ENCODE measurements at places on chromosomes 1 and 21. TPM values are rescaled to one million over a fixed set of nuclear protein-coding genes. Genes with fewer than 3 reads are reported as not detected.

The TDRD5 gene
- not detected for total RNA-seq

The CYP4A22 gene
- total RNA-seq: not detected

The PRAMEF9 gene
- total RNA-seq: not detected

The CYP4Z1 gene
- not detected for total RNA-seq

The PGLYRP3 gene
- not detected for total RNA-seq

The TFAP2E gene
- total RNA-seq: 0.69 TPM

The SGIP1 gene
- 2.6 TPM for total RNA-seq

The FGR gene
- total RNA-seq: not detected

The MIA3 gene
- 38.5 TPM for total RNA-seq

The PGD gene
- 214 TPM for total RNA-seq

The GUCA2A gene
- not detected for total RNA-seq

The SLC19A2 gene
- total RNA-seq: 18.6 TPM

The LCE1D gene
- not detected for total RNA-seq

The LAMTOR2 gene
- 116 TPM for total RNA-seq

The ST3GAL3 gene
- total RNA-seq: 27.8 TPM

The TBX15 gene
- total RNA-seq: not detected

The MPL gene
- total RNA-seq: not detected

The SLC5A9 gene
- 0.83 TPM for total RNA-seq

The CHRM3 gene
- total RNA-seq: 0.28 TPM

The CNTN2 gene
- 0.35 TPM for total RNA-seq

The TRPM2 gene
- not detected for total RNA-seq

The TFF2 gene
- not detected for total RNA-seq

The GNAT2 gene
- not detected for total RNA-seq

The KLHDC7A gene
- total RNA-seq: not detected

The AUNIP gene
- 3.0 TPM for total RNA-seq

Measured in cardiac muscle cell (in vitro differentiated cells and primary cell).